Naive thymus-derived CD4-positive, alpha-beta T cell (primary cell): ENCODE measurements at places on chromosomes 16 and 17.

DNA sequence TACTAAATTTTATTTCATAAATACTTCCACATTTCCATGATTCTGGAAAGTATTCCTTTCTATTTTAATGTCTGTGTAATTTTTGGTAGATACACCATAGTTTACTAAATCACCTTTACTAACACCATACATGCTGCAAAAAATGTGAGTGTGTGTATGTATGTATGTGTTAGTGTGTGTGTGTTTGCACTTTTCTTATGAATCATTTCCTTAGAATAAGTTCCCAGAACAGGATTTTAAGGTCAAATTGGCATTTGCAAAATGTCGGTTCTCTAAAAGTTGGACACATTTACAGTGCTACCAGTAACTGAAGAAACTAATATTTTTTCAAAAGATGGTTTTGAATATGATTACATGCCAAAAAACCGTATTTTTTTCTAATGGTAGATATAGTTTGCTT is 137.1 kb downstream of the CYB561 start:
- no peaks in the 10 kb centered on the region for H3K4me1 ChIP-seq
- H3K27ac ChIP-seq: no peak overlapping the region
- H3K4me3 ChIP-seq: no peak overlapping the region
- no peak for DNase-seq
- no peaks in the 10 kb centered on the region for H3K27me3 ChIP-seq
- H3K36me3 ChIP-seq: no peaks in the 10 kb centered on the region

- H3K27me3 ChIP-seq: no peaks in the 10 kb centered on the region
- no peak overlapping the region for H3K4me3 ChIP-seq
- DNase-seq: no peak
- no peaks in the 10 kb centered on the region for H3K36me3 ChIP-seq
Observed at GRCh38 chr16:83552930-83553329, 254.8 kb upstream of the HSBP1 start.

- H3K4me3 ChIP-seq: no peak overlapping the region
- no peaks in the 10 kb centered on the region for H3K27me3 ChIP-seq
- no peak for DNase-seq
Observed at GRCh38 chr17:64087252-64088005, 42.5 kb downstream of the ERN1 start.

DNA sequence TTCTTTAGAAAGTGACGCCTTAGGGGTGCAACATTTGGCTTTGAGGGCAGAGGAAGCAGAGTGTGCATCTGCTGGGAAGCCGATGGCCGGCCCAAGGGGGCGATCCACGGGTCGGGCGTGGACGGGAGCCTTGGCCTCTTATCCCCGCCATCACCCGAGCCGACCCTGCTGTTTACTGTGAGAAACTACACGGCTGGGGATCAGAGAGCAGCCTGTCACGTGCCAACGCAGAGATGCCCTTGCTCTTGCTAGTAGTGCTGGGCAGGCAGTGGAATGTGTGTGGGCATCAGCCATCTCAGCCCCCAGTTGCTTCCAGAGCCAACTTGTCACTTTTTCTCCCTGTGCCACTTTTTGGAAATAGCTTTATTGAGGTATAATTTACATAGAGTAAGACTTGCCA is 26.7 kb upstream of the ITGB4 start:
- no peak overlapping the region for H3K4me3 ChIP-seq
- H3K36me3 ChIP-seq: peaks cover 6% of the 10 kb centered on the region
- H3K4me1 ChIP-seq: no peaks in the 10 kb centered on the region
- no peak overlapping the region for H3K27ac ChIP-seq
- H3K27me3 ChIP-seq: no peaks in the 10 kb centered on the region

DNA sequence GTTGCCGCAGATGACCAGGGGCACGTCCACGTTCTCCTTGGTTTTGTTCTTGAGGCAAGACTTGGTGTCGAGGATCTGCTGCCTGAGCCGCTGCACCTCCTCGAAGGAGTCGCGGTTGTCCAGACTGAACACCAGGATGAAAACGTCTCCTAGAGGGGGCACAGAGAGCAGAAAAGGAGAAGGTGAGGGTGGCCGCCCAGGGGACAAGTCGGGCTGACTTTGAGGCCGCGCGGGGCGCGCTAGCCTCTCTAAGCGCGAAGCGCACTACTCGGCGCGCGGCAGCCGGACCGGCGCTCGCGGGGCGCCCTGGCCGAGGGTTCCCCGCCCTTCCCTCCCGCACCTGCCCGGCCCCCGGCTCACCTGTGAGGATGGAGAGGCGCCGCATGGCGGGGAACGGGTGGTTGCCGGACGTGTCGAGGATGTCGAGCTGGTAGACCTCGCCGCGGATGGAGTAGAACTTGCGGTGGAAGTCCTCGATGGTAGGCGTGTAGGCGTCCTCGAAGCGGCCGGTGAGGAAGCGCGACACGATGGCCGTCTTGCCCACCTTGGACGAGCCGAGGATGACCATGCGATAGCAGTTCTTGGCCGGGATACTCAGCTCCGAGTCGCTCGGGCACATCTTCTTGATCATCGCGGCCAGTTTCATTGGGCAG is 533 bp downstream of the RASD1 start:
- no peak overlapping the region for H3K27ac ChIP-seq
- H3K27me3 ChIP-seq: no peaks in the 10 kb centered on the region
- no peak for DNase-seq

- no peak for DNase-seq
- peaks cover 17% of the 10 kb centered on the region for H3K36me3 ChIP-seq
- no peak overlapping the region for H3K4me3 ChIP-seq
- no peaks in the 10 kb centered on the region for H3K27me3 ChIP-seq
- peaks cover 17% of the 10 kb centered on the region for H3K4me1 ChIP-seq
Observed at GRCh38 chr16:8920645-8921346, 38.6 kb downstream of the LITAFD start.

DNA sequence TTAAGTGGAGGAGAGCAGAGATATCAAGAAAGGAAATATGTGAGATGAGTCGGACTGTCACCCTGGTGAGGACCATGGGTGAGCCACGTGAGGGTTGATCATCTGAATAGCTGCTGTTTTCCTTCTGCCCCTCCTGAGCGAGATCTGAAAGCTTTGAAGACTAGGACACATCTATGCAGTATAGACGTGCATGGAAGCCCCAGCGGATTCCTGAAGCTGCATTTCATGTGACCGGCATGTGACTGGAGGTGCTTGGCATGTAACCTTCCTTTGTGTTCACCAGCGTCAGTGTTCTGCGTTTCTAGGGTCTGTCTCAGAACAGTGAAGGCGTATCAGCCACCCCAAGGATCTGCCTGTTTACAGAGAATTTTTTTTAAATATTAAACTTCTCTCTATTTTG is 75.1 kb downstream of the MSI2 start:
- no peak overlapping the region for H3K4me3 ChIP-seq
- H3K27me3 ChIP-seq: no peaks in the 10 kb centered on the region
- H3K27ac ChIP-seq: no peak overlapping the region

- no peak overlapping the region for H3K27ac ChIP-seq
- H3K4me3 ChIP-seq: no peak overlapping the region
- H3K4me1 ChIP-seq: no peaks in the 10 kb centered on the region
- H3K27me3 ChIP-seq: no peaks in the 10 kb centered on the region
Observed at GRCh38 chr16:10111156-10111761, 71.0 kb downstream of the GRIN2A start.

- no peaks in the 10 kb centered on the region for H3K36me3 ChIP-seq
- H3K4me3 ChIP-seq: peak within 1 kb of the TSS; percentile 53
- H3K27ac ChIP-seq: no peak within 1 kb of the TSS
- no peak for DNase-seq
Observed at GRCh38 chr16:29899516-29900101, at the start of gene SEZ6L2. TSS of gene SEZ6L2 (minus strand) at chr16:29899550. CDS start at chr16:29899019, 531 bp downstream.

- H3K36me3 ChIP-seq: no peaks in the 10 kb centered on the region
- no peaks in the 10 kb centered on the region for H3K27me3 ChIP-seq
- H3K4me1 ChIP-seq: no peaks in the 10 kb centered on the region
Observed at GRCh38 chr17:61129267-61130254, 270.1 kb upstream of the TBX2 start.

DNA sequence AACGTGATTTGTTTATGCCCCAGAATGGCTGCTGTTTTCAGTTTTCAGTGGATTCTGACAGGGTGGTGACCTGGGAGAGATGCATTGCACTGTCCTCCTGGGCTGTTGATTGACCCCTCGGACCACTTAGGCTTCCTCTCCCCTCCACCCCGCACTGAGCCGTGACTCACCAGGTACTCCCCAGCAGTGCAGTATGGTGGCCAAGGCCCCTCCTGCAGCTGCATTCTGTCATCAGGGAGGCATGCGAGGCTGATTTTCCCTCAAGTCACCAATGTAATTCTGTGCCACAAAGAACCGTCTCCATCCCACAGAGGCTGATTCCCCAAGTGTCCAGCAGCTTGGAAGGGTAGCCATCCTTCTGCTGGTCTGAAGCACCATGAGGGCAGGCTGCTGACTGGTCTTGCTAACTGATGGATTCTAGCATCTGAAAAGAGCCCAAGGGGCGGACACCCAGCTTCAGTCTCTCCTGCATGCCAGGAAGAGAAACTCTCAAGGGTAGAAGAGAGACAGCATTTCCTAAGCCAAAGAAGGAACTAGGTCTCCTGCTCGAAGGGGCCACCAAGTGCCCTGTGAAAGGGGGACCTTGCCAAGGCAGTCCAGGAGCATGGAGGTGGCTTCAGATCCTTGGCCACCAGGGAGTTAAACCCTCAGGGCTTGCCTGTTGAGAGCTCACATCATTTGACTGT is 148.1 kb downstream of the SOCS1 start:
- H3K27ac ChIP-seq: no peak overlapping the region
- H3K4me1 ChIP-seq: peaks cover 19% of the 10 kb centered on the region
- DNase-seq: no peak
- H3K36me3 ChIP-seq: no peaks in the 10 kb centered on the region
- no peak overlapping the region for H3K4me3 ChIP-seq
- H3K27me3 ChIP-seq: no peaks in the 10 kb centered on the region

- H3K4me3 ChIP-seq: no peak overlapping the region
- DNase-seq: no peak
- no peak overlapping the region for H3K27ac ChIP-seq
- H3K27me3 ChIP-seq: no peaks in the 10 kb centered on the region
- no peaks in the 10 kb centered on the region for H3K4me1 ChIP-seq
Observed at GRCh38 chr16:73545755-73546154, 497.8 kb upstream of the ZFHX3 start.

GRCh38 chr16:24755201-24755874 is 25.9 kb downstream of the TNRC6A start:
- peak overlapping the region; percentile 1 for H3K27ac ChIP-seq
- H3K36me3 ChIP-seq: peaks cover 24% of the 10 kb centered on the region
- H3K27me3 ChIP-seq: no peaks in the 10 kb centered on the region
- peaks cover 12% of the 10 kb centered on the region for H3K4me1 ChIP-seq
- H3K4me3 ChIP-seq: no peak overlapping the region

GRCh38 chr17:5883775-5884665 is 186.2 kb upstream of the WSCD1 start:
- no peak overlapping the region for H3K4me3 ChIP-seq
- no peaks in the 10 kb centered on the region for H3K27me3 ChIP-seq
- no peak overlapping the region for H3K27ac ChIP-seq

GRCh38 chr17:79353016-79353415 is 257.8 kb downstream of the RBFOX3 start:
- H3K27ac ChIP-seq: no peak overlapping the region
- H3K4me3 ChIP-seq: no peak overlapping the region
- no peaks in the 10 kb centered on the region for H3K4me1 ChIP-seq
- H3K27me3 ChIP-seq: no peaks in the 10 kb centered on the region

- no peaks in the 10 kb centered on the region for H3K27me3 ChIP-seq
- H3K27ac ChIP-seq: no peak overlapping the region
- no peaks in the 10 kb centered on the region for H3K36me3 ChIP-seq
- no peak for DNase-seq
Observed at GRCh38 chr17:55726440-55726839, 3.8 kb upstream of the TMEM100 start.

- H3K4me3 ChIP-seq: no peak overlapping the region
- DNase-seq: peak; percentile 79
- peaks cover 57% of the 10 kb centered on the region for H3K36me3 ChIP-seq
- no peak overlapping the region for H3K27ac ChIP-seq
Observed at GRCh38 chr17:40355123-40355803, 9.3 kb downstream of the GJD3 start.

GRCh38 chr16:24993722-24994686 is 21.2 kb downstream of the ARHGAP17 start:
- H3K27me3 ChIP-seq: no peaks in the 10 kb centered on the region

DNA sequence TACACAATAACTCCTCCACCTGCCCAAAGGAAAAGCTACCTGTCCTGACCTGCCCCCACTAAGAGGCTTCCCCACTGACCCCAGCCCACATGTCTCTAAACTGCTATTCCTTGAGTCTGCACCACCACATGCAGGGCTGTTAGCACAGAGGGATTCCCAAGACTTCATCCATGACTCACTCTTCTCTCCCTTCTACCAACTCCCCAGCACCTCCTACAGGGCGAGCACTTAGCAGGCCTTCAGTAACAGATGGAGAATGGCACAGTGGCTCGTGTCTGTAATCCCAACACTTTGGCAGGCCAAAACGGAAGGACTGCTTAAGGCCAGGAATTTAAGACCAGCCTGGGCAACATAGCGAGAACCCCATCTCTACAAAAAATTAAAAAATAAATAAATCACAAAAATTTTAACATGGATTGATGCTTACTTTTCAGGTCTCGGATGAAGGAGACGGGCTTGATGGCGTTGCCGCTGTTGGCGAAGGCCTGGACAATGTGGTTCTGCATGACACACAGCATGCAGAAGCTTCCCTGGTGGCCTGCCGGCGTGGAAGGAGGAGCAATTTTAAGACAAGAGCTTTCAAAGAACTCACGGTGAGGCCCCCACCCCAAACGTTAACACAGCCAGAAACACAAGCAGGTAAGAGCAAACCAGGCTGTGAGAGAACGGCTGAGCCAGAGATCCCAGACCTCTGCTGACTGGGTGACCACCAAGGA is 12.0 kb downstream of the USP36 start:
- H3K4me1 ChIP-seq: no peaks in the 10 kb centered on the region
- no peaks in the 10 kb centered on the region for H3K27me3 ChIP-seq
- peaks cover 35% of the 10 kb centered on the region for H3K36me3 ChIP-seq
- H3K4me3 ChIP-seq: no peak overlapping the region
